ENCODE measurements at places on chromosomes 7 and 10. TPM values are rescaled to one million over a fixed set of nuclear protein-coding genes. Genes with fewer than 3 reads are reported as not detected.

DNA sequence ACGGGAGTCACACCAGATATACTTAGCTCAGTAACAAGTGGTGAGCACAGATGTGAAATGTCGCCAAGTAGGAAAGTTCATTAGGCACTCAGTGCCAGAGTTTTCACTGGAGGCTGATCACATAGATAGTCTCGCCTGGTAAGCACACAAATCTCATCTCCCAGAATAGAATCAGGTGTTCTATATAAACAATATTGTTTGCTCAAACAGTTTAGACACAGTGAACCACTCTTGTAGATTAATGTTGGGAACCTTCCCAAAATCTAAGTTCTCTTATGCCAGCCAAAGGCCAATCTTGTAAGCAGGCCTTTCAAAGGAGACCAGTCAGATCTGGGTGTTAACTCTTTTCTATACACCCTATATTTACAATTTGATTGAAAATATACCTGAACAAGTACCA, 716.5 kb upstream of the GRM3 start:
- DNase-seq: no peak

DNA sequence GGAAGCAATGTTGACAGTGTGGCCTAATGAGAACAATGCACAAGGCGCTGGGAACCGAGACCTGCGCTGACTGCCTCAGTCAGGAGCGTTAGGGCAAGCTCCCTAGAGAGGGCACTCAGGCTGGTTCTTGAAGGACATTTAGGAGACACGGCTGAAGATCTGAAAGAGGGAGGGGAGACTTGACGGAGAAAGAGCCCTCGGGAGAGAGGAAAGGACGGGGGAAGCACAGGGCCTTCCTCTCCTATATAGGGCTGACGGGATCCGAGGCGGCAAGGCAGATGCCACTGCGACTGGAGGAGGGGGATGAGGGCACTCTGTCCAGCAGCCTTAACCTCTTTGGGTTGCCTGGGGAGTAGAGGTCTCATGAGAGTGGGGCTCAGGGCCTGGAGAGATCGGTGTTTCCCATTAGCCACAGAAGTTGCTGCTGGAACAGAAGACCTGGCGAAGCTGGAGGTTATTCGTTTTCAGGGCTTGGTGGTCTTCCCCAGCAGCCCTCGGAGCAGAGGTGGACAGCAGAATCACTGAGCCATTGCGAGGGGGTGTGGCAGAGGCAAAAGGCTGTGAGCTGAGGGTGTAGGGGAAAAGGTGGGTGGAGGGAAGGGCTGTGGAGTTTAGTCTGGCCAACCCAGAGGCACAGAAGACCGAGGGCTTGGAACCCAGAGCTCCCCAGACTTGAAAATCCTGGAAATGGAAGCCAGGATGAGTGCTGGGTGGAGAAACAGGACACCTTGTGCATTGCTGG, 36.0 kb downstream of the CLEC2L start:
- DNase-seq: no peak

DNA sequence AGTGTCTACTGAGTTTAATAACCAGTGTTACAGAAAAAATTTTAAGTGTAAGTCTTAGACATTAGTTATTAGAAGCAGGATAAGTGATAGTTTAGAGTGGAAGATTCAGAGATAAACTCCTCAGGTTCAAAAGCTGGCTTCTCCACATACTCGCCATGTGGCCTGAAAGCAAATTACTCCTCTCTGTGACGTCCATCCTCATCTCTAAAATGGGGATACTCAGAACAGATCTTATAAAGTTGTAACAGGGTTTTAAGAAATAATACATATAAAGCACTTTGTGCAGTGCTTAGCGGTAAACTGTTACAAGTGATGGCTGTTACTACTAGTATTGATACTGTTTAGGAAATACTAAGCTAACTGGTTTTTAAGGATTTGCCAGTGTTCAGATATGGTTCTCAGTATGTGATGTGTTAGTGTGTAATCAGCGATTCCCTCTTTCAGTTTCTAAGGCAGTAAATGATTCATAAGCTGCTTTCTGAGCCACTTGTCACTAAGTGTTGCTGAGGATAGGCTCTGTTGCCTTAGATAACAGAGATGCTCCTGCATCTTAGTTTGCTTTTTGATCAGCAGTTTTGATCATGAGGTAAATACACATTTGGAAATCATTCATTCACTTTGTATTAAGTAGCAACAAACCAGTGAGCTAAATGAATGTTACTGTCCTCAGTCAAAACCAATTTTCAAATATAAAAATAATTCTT, 58.7 kb downstream of the CYP51A1 start:
- DNase-seq: no peak

DNA sequence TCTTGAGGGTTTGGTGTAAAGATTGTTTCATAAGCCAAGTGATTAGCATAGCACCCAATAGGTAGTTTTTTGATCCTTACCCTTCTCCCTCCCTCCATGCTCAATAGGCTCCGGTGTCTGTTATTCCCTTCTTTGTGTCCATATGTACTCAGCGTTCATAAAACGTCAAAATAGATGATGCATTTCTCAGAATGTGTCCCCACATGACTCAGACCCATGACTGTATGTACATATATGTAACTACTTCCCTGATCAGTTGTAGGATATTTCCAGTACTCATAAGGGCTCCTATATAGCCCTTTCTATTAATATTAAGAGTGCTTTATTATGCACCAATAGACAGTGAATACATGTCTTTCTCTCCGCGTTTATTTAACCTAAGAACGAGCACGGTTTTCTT, 466.9 kb downstream of the KIF20B start:
- DNase-seq: no peak

DNA sequence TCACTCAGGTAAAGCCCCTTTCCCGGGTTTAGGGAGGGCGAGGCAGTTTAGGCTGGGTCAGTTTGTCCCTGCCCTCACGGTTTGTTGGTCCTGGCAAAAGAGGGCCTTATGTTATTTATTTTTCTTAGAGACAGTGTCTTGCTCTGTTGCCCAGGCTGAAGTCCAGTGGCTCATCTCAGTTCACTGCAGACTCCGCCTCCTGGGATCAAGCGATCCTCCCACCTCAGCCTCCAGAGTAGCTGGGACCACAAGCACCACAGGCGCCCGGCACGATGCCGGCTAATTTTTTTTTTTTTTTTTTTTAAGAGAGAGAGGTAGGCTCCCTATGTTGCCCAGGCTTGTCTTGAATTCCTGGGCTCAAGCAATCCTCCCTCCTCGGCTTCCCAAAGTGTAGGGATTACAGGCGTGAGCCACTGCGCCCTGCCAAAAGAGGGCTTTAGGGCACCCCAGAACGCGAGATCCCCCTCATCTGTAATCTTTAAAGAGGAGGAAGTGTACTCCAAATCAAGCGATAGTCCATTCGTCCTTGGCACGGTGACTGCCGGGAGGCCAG, 626 bp upstream of the BMS1 start:
- peak; percentile 31 for DNase-seq

DNA sequence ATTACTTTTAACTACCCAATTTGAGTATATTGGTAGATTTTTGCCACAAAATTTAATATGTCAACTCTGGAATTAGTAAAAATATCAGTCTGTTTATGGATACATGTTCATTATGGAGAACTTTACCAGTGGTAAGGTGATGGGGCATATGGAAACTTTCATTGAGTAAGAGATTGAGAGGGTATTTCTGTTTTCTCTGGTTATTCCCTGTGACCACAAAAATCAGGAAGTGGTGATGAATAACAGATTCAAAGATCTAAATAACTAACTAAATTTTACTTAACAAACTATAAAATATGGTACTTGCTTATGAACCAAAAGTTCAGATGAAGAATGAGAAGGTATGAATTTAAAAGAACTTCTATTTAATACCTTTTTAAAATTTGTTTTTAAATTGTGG, 22.1 kb upstream of the STEAP4 start:
- no peak for DNase-seq

DRGX gene
- not detected for total RNA-seq

DNA sequence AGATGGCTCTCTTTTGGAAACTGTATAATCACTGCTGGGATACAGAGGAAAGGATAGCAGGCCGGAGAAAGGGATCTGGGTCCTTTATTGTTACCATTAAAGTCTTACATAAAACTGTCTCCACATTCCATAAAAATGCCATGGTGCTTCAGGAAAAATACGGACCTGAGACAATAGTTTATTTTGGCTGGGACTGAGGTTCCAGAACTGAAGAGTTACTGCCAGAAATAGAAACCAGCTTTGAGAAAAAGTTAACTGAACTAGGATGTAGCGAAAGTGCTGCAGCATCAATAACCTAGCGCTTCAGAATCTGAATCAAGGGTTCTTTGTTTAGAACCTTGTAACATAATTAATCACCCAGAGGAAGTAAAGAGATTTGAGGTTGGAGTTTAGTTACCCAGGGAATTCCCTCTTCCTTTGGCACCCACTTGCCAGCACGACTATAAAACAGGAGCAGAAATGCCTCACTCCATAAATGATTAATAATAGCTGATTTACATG, 38.0 kb downstream of the MEOX2 start:
- DNase-seq: no peak

UCN3 gene
- not detected for total RNA-seq

DNA sequence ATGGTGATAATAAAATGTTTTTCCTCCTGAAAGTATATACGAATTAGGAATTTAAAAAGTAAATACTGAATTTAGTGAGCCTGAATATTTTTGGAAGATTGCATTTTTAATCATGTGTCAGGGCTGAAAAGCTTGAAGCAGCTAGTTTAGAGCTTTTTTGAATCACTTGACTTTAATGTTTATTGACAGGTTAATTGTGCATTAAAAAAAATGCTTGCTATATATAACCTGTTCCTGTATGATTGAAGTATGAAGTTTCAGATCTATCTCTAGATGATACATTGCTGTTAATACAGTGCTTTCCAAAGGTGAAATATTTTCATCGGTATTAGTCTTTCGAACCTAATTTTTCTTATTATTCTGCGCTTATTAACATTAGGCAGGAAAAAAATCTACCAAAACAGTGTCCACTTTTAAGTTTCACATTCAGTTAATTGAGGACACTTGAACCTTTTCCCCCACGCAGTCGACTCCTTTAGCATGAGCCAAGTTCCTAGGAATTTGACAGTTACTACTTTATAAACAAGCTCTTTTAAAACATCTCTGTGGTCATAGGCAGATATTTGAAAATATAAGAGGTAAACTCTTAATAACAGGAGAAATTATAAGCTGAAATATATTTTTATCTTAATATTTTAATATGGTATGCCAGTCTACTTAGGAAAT, 187.1 kb downstream of the MLLT10 start:
- DNase-seq: no peak

DNA sequence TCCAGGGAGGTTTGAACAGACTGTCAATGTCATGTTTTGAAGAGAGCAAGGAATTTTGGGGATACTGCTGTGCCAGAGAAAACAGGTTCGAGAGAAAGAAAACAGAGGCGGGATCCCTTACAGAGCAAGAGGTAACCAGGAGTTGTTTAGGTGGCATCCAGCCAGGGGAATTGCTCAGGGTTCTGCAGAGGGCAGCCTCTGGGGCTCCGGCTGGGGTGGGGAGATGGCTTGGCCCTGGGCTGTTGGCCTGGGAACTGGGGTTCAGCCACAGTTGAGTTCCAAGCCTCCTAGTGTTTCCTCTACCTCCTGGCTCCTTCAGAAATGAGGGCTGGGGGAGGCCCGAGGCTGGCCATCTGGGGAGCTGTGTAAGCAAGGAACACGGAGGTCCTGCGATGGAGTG, 68.0 kb downstream of the CAMK1D start:
- DNase-seq: no peak

DNA sequence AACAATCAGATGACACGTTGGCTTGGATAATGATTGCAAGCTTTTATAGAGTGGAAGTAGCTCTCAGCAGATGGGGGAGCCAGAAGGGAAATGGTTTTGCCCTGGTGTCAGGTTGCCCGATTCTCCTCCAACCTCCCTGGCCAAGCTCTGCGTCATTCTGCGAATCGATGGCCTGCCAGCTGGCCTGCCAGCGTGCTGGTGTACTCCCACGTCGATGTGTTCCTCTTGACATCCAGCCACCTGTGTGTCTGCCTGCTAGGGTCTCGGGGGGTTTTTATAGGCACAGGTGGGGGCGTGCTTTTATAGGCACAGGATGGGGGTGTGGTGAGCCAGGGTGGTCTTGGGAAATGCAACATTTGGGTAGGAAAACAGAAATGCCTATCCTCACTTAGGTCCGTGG, 4.6 kb downstream of the NET1 start:
- no peak for DNase-seq

- DNase-seq: no peak
Observed at GRCh38 chr10:15704581-15704968, 15.1 kb downstream of the ITGA8 start.

DNA sequence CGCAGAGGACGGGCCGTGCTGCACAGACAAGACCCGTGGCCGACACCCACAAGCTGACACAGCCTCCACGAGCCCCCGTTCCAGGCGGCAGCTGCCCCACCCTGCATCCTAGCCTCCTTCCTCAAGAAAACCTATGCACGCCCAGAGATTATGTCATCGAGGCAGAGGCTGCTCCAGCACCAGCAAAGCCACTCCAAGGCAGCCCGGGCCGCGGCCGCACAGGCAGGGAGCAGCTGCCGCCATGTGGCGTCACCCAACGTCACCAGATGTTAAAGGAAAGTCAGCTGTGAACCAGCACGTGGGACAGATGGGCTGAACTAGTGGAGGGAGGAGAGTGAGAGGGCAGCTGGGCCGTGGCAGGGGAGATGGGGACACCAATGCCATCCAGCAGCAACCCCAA, 59.8 kb downstream of the STK32C start:
- no peak for DNase-seq
